ENCODE measurements at places on chromosomes 16 and 17.
A peak's percentile ranks its signal among the peaks of the same experiment; 100 is the strongest.

DNA sequence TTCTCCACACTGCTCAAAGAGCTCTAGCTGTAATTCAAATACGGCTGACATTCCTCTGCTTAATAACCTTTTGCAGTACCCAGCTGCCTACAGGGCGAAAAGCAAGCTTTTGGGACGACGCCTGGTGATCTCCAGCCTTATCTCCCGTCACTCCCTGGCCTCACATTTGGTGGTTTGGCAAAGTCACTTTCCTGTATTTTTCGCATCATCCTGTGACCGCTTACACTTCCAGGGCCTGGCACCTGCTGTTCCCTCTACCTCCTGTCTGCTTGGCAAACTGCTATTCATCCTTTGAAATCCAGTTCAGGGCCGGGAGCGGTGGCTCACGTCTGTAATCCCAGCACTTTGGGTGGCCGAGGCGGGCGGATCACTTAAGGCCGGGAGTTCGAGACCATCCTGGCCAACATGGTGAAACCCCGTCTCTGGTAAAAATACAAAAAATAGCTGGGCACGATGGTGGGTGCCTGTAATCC lies 2.7 kb upstream of the BHLHA9 start:
- DNase-seq, result no peak

- DNase-seq, result no peak
Observed at GRCh38 chr16:4937782-4938682, 1.1 kb upstream of the PPL start.

DNA sequence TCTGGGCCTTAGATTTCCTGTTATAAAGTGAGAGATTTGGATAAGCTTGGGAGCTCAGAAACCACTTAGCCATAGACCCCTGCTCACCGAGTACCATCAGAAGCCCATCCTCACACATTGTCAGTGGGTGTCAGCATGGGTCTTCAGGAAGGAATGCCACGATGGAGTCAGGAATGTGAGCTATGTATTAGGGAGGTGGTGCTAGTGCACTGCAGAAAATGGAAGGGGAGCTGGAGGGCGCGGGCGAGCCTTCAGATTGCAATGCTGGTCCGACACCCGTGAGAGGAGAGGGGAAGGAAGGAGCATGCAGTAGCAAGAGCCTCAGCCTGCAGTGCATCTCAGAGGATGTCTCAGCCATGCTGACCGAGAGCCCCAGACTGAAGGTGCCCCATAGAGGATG lies 294.5 kb downstream of the FOXL1 start:
- no peak for DNase-seq

DNA sequence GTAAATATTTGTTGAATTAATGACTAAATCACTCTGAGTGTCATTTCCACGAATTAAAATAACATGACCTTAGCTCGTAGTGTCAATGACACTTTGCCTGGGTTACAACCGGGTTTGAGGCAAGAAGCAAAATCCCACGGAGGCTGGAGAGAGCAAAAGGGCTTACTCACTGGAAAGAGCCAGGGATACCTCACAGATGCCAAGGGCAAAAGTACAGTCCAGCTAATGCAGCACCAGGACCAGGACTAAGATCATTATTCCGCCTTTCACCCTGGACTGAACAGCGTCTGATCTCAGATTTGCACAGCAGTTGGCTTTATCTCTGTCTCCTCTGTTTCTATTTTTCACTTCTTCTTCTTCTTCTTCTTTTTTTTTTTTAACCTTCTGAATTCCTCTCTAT lies 175.5 kb downstream of the SHISA9 start:
- DNase-seq, result no peak

DNA sequence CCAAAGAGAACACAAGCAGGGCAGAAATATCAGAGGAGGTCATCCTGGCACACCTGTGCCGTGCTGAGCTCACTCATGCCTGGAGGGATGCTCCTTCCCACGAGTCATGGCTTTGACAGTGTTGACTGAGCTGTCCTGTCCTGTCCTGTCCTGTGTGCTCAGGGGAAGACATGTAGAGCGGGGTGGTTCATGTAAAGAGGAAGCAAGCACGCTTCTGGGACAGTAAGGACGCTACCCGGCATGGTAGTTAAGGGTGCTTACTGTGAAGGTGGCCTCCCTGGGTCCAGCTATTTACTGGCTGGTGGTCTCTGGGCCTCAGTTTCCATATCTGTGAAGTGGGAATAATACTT lies 398 bp downstream of the LGALS9 start:
- DNase-seq, result no peak

- peak; percentile 91 for DNase-seq
Observed at GRCh38 chr17:41695954-41696757, 7.5 kb downstream of the EIF1 start.

GRCh38 chr16:84893849-84894599 lies 74.2 kb downstream of the CRISPLD2 start:
- no peak for DNase-seq

- DNase-seq, result no peak
Observed at GRCh38 chr17:62307196-62307595, 73.2 kb upstream of the EFCAB3 start.

DNA sequence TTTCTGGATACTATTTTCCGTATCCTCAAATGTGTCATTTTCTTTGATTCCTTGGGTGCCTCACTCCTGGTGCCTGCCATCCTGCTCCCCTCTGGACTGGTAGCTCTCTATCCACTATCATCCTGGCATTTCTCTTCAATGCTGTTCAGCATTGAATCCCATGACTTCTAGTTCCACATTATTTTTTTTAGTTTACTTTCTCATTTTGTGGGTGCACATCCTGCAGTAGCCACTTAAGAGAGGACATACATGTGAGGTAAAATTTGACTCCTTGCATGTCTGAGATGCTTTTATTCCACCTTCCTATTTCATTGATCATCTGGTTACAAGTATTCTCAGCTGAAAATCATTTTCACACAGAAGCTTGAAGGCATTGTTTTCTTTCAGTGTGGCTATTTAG lies 19.1 kb downstream of the ALOX15 start:
- no peak for DNase-seq

- no peak for DNase-seq
Observed at GRCh38 chr16:16016388-16016964, 67.1 kb downstream of the ABCC1 start.

- DNase-seq, result no peak
Observed at GRCh38 chr17:19387921-19388521, 1.0 kb upstream of the MFAP4 start.

- DNase-seq, result no peak
Observed at GRCh38 chr17:57962279-57963148, 7.3 kb upstream of the CUEDC1 start.

DNA sequence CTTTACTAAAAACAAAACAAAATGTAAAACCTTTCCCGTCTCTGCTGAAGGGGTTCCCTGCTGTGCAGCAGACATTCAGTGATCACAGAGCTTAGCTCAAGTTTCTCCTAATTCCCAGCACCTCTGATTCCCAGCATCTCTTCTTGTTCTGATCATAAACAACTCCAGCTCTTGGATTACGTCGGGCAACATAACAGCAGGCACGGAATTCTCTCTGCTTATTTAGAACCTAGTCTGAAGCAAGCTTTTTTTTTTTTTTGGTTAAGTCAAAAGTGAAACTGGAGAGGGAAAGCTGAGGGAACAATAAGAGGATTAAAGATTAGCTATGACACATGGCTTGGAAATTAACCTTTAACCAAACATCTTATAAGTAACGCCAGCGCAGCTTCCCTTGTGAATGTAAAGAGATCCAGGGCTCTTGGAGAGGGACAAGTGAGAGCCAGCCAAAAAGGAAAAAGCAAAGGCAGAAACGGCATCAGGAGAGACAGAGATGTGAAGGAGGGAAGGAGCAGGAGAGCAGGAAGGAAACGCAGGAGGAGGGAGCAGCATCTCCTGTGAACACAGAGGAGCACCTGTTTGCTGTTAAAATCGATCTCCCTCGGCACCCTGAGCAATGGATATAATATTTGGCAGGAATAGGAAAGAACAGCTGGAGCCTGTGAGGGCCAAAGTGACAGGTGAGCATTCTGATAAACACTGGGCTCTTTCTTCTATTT lies at the start of gene BCO1:
Gene BCO1 (plus strand): TSS at position 394 of the 716 bp plus-strand sequence. CDS start 220 bp downstream, at position 614.
- DNase-seq, result no peak

GRCh38 chr17:50094243-50094752 lies 853 bp upstream of the PDK2 start:
- DNase-seq, result peak; percentile 89

DNA sequence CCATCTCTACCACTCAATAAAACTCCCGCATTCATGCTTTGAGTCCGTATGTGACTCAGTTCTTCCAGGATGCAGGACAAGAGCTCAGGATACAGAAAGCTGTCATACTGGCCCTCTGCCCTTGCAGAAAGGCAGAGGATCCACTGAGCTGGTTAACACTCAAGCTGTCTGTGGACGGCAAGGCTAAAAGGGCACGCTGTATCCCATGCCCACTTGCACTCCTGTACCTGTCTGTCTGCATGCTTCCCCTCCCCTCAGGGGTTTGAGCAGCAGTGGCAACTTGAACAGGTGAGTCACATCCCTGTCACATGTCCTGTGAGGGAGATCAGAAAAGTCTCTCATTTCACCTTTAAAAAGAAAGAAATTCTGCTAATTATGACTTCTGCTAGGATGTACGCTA lies 293.8 kb downstream of the HS3ST3B1 start:
- DNase-seq, result no peak

DNA sequence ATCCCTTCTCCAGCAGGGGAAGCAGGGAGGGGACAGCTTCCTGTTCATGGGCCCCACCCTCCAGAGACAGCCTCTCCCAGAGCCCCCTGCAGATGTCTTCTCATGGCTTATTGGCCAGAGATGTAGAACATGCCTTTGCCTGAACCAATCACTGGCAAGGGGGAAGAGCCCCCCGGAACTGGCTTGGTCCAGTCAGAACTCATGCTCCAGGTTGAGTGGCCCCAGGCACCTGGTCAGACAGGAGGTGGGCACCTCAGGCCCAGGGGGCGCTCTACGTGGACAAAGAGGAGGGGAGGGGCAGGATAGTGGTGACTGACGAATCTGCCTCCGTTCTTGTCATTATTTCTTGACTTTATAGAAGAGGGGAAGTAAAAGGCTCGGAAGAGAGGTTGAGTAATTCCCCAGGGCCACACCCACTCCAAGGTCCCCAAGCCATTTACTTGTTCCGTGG lies 23.6 kb downstream of the RAB11FIP4 start:
- no peak for DNase-seq

DNA sequence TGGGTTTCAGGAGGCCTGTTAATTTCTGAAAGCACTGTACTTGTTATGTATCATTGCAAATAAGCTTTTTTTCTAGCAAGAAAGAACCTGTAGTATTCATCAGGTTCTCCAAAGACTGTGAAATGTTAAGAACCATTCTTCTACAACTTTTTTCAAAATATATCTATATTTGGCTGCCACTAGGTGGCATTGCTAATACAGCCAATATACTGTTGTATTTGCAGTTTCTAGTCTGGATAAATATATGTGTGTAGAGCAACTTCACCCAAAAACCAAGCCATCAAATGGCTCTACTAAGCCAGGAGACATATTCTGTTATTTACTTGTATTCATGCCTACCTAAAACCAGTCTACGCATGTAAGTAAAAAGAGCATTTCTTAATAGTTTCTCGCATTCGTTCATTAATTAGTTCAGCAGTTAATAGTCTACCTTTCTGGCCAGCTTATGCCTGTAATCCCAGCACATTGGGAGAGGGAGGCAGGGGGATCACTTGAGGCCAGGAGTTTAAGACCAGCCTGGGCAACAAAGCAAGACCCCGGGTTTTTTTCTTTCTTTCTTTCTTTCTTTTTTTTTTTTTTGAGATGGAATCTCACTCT lies 39.5 kb downstream of the VMP1 start:
- DNase-seq, result peak; percentile 33

DNA sequence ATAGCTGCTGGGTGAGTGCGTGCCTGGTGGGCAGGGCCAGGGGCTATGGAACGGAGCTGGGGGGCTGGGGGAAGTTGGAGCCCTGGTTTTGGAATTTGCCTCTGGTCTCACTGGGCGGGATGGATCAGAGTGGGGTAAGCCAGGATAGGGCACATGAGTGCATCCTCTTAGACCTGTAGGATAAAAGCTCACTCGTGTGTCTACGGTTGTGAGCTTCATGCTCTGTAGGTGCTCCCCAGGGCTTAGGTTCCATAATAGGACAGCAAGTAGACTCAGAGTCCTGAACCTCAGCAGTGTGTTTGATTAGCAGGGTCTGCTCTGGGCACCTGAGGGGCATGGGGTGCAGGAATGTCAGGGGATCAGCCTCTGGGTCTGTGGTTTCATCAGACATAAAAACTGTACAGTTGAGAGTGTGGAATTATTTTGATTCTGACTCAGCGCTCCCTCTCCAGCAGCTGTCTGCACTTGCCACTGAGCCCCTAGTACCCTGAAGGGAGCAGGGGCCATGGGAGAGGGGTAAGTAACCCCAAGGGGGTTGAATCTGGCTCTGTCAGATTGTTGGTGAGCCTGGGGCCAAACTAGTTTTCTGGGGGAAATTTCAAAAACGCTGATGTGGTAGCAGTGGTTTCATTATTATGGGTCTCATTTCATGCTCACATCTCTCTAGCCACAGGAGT lies 84.2 kb upstream of the LGALS9 start:
- DNase-seq, result no peak

- DNase-seq, result no peak
Observed at GRCh38 chr17:41792845-41793783, 6.6 kb upstream of the JUP start.

DNA sequence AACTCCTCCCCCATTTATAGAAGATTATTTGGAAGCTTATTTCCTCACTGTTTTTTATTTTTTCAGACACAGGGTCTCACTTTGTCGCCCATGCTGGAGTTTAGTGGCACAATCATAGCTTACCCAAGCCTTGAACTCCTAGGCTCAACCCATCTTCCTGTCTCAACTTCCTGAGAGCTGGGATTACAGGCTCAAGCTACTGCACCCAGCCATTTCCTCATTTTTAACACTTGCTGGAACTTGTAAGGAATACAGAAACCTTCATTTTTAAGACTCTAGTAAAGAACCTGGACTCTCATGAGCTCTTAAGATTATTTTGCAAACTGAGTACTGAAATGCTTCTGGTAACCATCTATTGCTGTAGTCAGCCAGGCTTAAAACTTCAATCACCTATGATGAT lies 29.9 kb downstream of the KANSL1 start:
- no peak for DNase-seq

GRCh38 chr16:61887903-61888302 lies 148.3 kb downstream of the CDH8 start:
- no peak for DNase-seq

DNA sequence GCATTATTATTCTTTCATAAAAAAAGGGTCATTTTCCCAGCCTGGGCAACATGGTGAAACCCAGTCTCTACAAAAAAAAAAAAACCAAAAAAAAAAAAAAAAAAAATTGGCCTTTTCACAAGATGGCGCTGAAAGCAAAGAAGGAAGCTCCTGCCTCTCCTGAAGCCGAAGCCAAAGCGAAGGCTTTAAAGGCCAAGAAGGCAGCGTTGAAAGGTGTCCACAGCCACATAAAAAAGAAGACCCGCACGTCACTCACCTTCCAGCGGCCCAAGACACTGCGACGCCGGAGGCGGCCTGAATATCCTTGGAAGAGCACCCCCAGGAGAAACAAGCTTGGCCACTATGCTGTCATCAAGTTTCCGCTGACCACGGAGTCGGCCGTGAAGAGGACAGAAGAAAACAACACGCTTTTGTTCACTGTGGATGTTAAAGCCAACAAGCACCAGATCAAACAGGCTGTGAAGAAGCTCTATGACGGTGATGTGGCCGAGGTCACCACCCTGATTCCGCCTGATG lies 4.9 kb upstream of the PGAP6 start:
- no peak for DNase-seq
